ENCODE measurements at places on chromosomes 5 and 9.

GRCh38 chr9:70746316-70746715, 331.9 kb upstream of the KLF9 start:
- no peak for DNase-seq

DNA sequence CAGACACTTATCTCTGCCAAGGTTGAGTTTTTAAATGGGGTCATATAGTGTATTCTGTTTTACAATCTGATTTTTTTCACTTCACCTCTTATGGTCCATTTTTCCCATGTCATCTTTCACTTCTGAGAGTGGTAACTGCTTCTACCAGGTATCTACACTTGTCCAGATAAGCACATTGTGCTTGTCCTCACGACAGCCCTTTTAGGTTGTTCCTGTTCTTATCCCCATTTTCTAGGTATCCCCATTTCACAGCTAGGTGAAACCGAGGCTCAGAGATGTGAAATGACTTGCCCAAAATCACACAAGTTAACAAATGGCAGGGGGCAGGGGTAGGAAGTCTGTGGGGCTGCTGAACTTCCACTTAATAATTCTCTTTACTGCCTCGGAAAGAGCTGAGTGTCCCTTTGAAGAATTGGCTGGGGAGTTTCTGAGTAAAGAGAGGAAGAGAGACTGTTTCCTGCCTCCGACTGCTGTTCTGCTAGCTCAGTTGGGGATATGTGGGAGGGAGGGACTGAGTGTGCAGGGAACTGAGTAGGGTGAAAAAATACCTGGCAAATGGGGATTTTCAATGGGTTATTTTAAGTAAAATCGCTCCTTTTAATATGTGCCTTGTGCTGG, 255.4 kb downstream of the GRIA1 start:
- DNase-seq, result no peak

GRCh38 chr5:95925939-95926338, 35.7 kb downstream of the ELL2 start:
- DNase-seq, result no peak

DNA sequence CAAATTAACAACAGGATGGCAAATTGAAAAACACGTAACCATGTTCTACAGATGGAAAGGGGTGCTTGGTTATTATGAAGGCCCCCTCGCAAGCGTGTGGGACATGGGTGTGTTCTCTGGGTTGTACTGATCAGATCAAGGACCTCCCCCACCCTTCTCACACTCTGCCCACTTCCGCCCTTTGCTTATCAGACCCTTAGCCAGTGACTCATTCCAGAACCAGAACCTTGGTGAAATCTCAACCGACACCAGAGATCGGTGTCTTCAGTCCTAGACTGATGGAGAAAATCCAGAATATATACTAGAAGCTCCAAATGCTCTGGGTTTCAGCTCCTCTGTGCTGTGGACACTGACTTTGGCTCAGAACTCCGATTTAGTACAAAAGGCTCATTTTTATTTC, 64.9 kb downstream of the PTTG1 start:
- DNase-seq, result peak; percentile 70

GRCh38 chr5:15261269-15261995, 238.5 kb upstream of the FBXL7 start:
- no peak for DNase-seq

GRCh38 chr5:136655468-136655867, 290.1 kb upstream of the TRPC7 start:
- no peak for DNase-seq

DNA sequence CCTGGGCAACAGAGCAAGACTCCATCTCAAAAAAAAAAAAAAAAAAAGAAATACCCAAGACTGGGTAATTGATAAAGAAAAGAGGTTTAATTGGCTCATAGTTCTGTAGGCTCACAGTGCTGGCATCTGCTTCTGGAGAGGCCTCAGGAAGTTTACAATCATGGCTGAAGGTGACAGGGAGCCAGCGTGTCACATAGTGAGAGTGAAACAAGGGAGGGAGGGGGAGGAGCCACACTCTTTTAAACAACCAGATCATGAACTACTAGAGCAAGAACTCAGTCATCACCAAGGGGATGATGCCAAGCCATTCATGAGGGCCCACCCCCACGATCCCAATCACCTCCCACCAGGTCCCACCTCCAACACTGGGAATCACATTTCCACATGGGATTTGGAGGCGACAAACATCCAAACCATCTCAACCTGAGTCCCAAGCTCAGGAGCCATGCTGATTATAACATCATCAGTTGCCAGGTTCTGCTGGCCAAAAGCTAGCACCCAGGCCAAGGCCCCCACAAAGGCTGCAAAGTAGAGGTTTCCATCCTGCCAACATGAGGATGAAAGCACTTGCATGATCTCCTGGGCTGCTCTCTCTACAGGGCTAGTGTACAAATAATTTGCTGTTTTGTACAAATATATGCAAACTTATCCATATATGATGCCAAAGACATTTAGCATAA, 15.3 kb downstream of the DENND1A start:
- no peak for DNase-seq

All from CD4-positive, alpha-beta T cell treated with Interleukin-12 subunit alpha and Interleukin-12 subunit beta, for 1 hour (primary cell).